ENCODE measurements at places on chromosomes 6 and 20. TPM values are rescaled to one million over a fixed set of nuclear protein-coding genes. Genes with fewer than 3 reads are reported as not detected.

The SEL1L2 gene
- total RNA-seq = not detected

The PHACTR3 gene
- not detected for total RNA-seq

The MUC22 gene
- not detected for total RNA-seq

The SIRPA gene
- total RNA-seq = 6.3 TPM

The GPR63 gene
- total RNA-seq = under 0.01 TPM

The ZNF512B gene
- total RNA-seq = 7.2 TPM

The ALDH5A1 gene
- 2.9 TPM for total RNA-seq

The TREM1 gene
- 0.66 TPM for total RNA-seq

The PAK5 gene
- not detected for total RNA-seq
